Activated gamma-delta T cell treated with anti-CD3 and anti-CD28 coated beads, Interleukin-2, amount 50 U/mL, for 16 hours (primary cell): ENCODE measurements at places on chromosomes 1 and 21.

DNA sequence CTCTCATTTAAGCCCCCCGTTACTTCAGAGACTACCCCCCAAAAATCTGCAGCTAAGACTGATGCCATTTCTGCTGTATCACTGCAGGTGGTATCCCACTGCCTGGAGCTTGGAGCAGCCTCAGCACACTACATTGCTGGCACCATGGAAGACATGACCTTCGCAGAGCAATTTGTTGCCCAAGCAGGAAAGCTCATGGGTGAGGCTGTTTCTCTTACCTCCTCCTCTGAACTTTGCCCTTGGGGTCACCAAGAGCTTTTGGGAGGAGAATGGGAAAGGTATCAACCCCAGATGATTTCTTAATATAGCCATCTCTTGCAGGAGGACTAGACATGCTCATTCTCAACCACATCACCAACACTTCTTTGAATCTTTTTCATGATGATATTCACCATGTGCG, 2.0 kb downstream of the HSD11B1 start:
- DNase-seq: no peak

GRCh38 chr1:8134546-8135235, 108.6 kb upstream of the ERRFI1 start:
- DNase-seq: no peak

- DNase-seq: no peak
Measured at GRCh38 chr1:101957771-101958170, 39.0 kb downstream of the OLFM3 start.

GRCh38 chr1:100699744-100700143, 19.8 kb upstream of the VCAM1 start:
- no peak for DNase-seq
